Caco-2 (cell line): ENCODE measurements at places on chromosomes 16 and 17. TPM values are rescaled to one million over a fixed set of nuclear protein-coding genes. Genes with fewer than 3 reads are reported as not detected.

GRCh38 chr16:79163691-79164387 is 436.7 kb downstream of the MAF start:
- H3K4me3 ChIP-seq = no peak overlapping the region
- DNase-seq = no peak
- no peaks in the 10 kb centered on the region for H3K27me3 ChIP-seq
- peaks cover under 1% of the 10 kb centered on the region for H3K4me1 ChIP-seq
- H3K36me3 ChIP-seq = no peaks in the 10 kb centered on the region

- H3K4me3 ChIP-seq = no peak overlapping the region
- no peaks in the 10 kb centered on the region for H3K4me1 ChIP-seq
- no peak for DNase-seq
- no peaks in the 10 kb centered on the region for H3K27me3 ChIP-seq
- no peak overlapping the region for H3K27ac ChIP-seq
- H3K36me3 ChIP-seq = no peaks in the 10 kb centered on the region
Observed at GRCh38 chr16:17362946-17363345, 107.8 kb downstream of the XYLT1 start.

- H3K27me3 ChIP-seq = no peaks in the 10 kb centered on the region
- no peaks in the 10 kb centered on the region; the same call in 1 of the 2 replicates for H3K36me3 ChIP-seq
- H3K27ac ChIP-seq = no peak overlapping the region
- H3K4me3 ChIP-seq = no peak overlapping the region
- no peak for DNase-seq
- H3K4me1 ChIP-seq = no peaks in the 10 kb centered on the region
Observed at GRCh38 chr17:31155208-31155810, 60.5 kb downstream of the NF1 start.

- no peaks in the 10 kb centered on the region for H3K36me3 ChIP-seq
- H3K4me1 ChIP-seq = no peaks in the 10 kb centered on the region
- no peak overlapping the region for H3K27ac ChIP-seq
- H3K4me3 ChIP-seq = no peak overlapping the region
- DNase-seq = no peak
- H3K27me3 ChIP-seq = no peaks in the 10 kb centered on the region; the same call in 1 of the 2 replicates
Observed at GRCh38 chr16:59252317-59252716, 518.2 kb upstream of the GOT2 start.

GRCh38 chr17:76646712-76647111 is 3.2 kb upstream of the ST6GALNAC1 start:
- peaks cover 21% of the 10 kb centered on the region for H3K4me1 ChIP-seq
- no peak overlapping the region for H3K4me3 ChIP-seq
- H3K36me3 ChIP-seq = no peaks in the 10 kb centered on the region
- peak overlapping the region; percentile 45 for H3K27ac ChIP-seq
- H3K27me3 ChIP-seq = no peaks in the 10 kb centered on the region

DNA sequence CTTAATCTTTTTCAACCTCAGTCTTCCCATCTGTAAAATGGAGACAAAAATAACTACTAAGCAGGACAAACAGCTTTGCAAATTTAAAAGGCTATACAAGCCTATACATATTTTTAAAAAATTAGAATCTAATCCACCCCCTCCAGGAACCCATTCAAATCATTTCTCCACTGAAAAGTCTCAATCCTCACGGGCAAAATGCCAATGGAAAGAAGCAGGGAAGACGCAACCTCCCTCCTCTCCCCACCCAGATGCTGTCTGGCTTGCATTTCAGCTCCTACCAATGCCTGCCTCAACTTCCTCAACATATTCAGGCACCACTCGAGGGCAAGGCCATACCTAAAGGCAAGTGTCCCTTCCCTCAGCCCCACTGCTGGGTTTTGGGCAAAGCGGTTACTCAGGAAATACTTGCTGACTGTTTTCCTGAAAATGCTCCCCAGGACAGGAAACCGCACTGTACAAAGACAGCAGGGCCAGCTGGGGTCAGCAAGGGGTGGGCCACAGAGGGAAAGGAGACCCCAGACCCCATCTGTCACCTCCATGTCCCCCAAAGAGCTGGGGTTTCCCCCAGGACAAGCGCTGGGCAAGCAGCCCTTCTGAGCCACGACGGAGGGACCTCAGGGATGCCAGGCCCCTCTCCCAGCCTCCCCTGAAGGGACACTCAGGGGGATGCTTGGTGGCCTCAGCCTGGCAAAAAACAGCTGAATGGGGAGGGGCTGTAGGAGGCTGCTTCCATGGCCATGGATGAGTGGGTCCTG is 47.7 kb upstream of the DOC2B start:
- H3K4me3 ChIP-seq = no peak overlapping the region
- no peaks in the 10 kb centered on the region for H3K36me3 ChIP-seq
- no peaks in the 10 kb centered on the region for H3K4me1 ChIP-seq
- H3K27me3 ChIP-seq = no peaks in the 10 kb centered on the region

DNA sequence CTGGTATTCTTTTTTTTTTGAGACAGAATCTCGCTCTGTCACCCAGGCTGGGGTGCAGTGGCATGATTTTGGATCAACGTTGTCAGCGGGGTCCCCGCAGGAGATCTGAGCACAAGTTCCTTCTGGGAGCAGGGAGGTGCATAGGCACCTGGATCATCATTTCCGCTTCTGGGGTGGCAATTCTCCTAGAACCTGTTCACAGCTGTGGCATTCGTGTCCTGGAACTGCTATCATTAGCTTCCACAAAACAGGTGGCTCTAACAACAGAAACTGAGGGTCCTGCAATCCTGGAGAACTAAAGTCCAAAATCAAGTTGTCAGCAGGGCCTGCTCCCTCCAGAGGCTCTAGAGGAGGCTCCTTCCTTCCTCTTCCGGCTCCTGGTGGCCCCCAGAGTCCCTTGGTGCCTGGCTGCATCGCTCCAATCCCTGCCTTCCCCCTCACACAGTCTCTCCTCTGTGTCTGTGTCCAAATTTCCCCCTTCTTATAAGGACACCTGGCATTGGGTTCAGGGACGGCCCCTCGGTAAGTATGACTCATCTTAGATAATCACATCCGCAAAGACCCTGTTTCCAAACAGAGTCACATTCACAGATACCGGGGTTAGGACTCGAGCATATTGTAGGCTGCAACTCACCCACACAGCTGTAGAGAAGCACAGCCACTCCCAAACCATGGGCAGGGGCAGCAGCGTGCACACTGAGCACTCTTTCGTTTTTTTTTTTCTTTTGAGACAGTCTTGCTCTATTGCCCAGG is 43.5 kb upstream of the KLHDC4 start:
- H3K4me1 ChIP-seq = peaks cover 18% of the 10 kb centered on the region
- H3K36me3 ChIP-seq = no peaks in the 10 kb centered on the region
- H3K4me3 ChIP-seq = no peak overlapping the region
- DNase-seq = peak; percentile 27
- no peaks in the 10 kb centered on the region for H3K27me3 ChIP-seq

- H3K27ac ChIP-seq = peak overlapping the region; percentile 47
- H3K27me3 ChIP-seq = no peaks in the 10 kb centered on the region
- DNase-seq = no peak
Observed at GRCh38 chr17:82592767-82593589, 55.3 kb downstream of the WDR45B start.

GRCh38 chr17:63534078-63534570 is 11.0 kb downstream of the KCNH6 start:
- no peak for DNase-seq
- no peaks in the 10 kb centered on the region for H3K36me3 ChIP-seq
- no peaks in the 10 kb centered on the region for H3K4me1 ChIP-seq
- no peaks in the 10 kb centered on the region; the same call in 1 of the 2 replicates for H3K27me3 ChIP-seq
- H3K27ac ChIP-seq = no peak overlapping the region
- no peak overlapping the region for H3K4me3 ChIP-seq

DNA sequence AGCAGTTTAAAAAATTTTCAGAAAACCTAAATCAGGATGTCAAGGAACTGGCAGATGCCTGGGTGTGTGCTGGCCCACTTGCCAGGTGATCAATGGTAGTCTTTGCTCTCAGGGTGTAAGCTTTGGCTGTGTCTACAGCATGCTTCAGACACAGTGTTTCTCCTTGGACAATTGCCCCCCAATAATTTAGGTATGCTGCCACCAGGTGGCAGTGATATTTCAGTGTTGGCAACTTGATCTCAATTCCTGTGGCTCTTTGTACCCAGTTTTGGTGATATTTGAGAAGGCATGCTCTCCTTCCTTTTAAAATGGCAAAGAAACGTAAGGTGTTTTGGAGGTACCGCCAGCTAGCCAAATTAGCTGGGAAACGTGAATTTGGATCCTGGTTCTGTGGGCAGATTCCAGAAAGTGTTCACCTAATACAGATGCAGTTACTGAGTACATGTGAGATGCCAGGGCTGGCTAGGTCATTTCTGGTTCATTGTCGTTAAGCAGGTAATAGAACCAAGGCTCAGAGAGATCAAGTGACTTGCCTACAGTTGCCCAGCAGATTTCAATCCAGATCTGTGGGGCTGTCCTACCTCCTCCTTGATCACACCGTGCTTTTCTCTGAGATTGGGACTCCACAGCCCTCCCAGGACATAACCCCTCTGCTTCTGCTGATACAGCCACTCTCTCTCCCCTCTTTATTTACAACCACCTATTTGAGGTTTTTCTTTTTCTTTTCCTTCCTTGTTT is 155.6 kb upstream of the PLCG2 start:
- 0 out of 2 replicates have a peak, but pooled peaks cover 2% of the 10 kb centered on the region for H3K36me3 ChIP-seq
- H3K27ac ChIP-seq = no peak overlapping the region

GRCh38 chr16:15988268-15989013 is 39.0 kb downstream of the ABCC1 start:
- no peak overlapping the region for H3K27ac ChIP-seq
- DNase-seq = no peak
- no peak overlapping the region for H3K4me3 ChIP-seq
- no peaks in the 10 kb centered on the region for H3K4me1 ChIP-seq

DNA sequence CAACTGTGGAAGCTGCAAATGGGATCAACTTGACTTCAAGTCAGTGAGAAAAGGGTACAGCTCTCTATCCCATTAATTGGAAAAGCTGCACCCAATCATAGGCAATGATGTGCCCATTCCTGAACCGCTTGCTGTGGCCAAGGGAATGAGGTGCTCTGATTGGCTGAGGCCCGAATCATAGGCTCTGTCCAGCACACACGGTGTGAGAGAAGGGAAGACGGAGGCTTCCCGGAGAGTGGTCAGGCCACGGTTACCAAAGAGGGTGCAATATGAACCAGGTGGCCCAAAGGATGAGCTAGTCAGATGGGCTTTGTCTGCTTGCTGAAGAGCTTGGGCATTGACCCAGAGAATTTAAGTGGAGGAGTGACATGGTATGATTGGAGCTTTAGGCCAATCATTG is 353.3 kb downstream of the CPPED1 start:
- no peak for DNase-seq
- H3K4me1 ChIP-seq = no peaks in the 10 kb centered on the region
- H3K4me3 ChIP-seq = no peak overlapping the region
- H3K27ac ChIP-seq = no peak overlapping the region
- no peaks in the 10 kb centered on the region for H3K27me3 ChIP-seq

DNA sequence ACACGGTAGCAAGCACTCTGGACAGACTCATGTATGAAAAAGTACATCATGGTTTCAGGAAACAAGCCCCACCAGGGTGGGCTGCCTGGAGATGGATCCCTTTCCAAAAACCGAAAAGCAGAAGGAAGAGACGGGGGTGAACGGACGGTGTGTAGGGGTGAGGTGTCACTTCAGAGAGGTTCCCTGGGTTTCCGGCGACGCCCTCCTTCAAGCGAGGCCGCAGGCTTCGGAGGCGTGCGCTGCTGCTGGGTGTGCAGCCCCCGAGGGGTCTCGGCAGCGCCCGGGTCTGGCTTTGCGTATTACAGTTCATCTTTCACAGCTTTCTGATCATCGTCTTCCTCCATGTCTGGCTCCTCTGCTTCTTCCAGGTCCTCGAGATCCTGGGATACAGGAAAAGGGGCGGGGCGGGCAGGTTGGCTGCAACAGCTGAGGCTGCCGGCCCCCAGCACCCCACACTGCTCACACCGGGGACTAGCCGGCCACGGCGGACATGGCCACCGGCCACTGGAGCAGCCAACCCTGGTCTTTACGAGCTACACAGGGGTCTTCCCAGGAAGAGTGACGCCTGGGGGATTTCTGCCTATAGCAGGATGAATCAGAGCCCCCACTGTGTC is 9.0 kb upstream of the PPP1R27 start:
- H3K27ac ChIP-seq = peak overlapping the region; percentile 3
- H3K27me3 ChIP-seq = no peaks in the 10 kb centered on the region
- H3K4me3 ChIP-seq = no peak overlapping the region
- DNase-seq = no peak
- no peaks in the 10 kb centered on the region for H3K4me1 ChIP-seq

GRCh38 chr16:77322757-77323156 is 112.1 kb downstream of the ADAMTS18 start:
- H3K4me1 ChIP-seq = no peaks in the 10 kb centered on the region
- no peak overlapping the region for H3K4me3 ChIP-seq
- H3K27ac ChIP-seq = no peak overlapping the region
- no peaks in the 10 kb centered on the region for H3K36me3 ChIP-seq
- H3K27me3 ChIP-seq = no peaks in the 10 kb centered on the region

DNA sequence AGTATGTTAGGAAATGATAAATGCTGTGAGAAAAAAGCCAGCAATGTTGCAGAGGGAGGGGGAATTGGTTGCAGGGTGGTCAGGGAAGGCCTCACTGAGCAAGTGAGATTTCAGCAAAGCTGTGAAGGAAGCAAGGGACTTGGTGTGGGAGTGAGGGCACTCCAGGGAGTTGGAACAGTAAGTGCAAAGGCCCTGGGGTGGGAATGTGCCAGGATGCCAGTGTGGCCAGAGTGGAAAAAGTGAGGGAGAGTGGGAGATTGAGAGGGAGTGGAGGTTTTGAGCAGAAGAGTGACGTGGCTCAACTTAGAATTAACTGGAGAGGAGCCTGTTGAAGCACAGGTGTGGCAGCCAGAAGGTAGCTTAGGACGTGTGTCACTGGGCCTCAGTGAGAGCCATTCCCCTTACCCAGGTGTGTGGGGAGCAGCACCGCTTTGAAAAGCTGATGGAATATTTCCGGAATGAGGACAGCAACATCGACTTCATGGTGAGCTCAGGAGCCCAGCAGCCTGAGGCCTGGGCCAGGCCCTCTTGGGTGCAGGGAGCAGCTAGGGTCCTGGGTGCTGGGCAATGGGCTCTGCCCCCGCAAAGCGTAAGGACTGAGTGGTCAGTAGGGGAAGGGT is 16.6 kb downstream of the FMNL1 start:
- peaks cover 4% of the 10 kb centered on the region for H3K4me1 ChIP-seq
- H3K27me3 ChIP-seq = no peaks in the 10 kb centered on the region
- no peak overlapping the region for H3K4me3 ChIP-seq
- DNase-seq = no peak
- no peak overlapping the region for H3K27ac ChIP-seq

DNA sequence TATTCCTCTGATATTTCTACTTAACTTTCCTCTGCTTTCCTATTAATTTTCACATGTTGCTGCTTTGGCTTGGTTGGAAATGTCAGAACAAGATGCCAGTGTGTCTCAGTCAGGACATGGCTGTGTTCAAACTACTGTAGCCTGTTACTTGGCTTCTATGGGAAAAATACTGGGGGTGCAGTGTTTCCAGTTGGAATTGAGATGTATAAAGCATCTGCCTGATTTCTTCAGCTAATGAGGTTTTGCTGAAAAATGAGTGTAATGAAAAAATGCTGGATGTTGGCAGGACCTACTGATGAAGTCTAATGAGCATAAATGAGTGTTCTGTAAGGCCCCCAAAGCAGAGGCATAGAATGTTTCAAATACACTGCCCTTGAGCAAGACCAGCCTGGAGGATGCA is 166.6 kb downstream of the PHKB start:
- no peak overlapping the region for H3K4me3 ChIP-seq
- no peak overlapping the region for H3K27ac ChIP-seq
- no peak for DNase-seq
- H3K4me1 ChIP-seq = no peaks in the 10 kb centered on the region
- H3K36me3 ChIP-seq = no peaks in the 10 kb centered on the region

PRR15L gene
- 24.3 and 30.5 TPM in 2 replicates for total RNA-seq

DRC7 gene
- total RNA-seq = 1.1 and 1.2 TPM in 2 replicates

KRT9 gene
- total RNA-seq = not detected in 2 replicates

CAPNS2 gene
- total RNA-seq = not detected in 2 replicates

KRT27 gene
- not detected in 2 replicates for total RNA-seq

ATF7IP2 gene
- total RNA-seq = 16.4 and 18.1 TPM in 2 replicates
